ENCODE measurements at places on chromosomes 12 and 14.

DNA sequence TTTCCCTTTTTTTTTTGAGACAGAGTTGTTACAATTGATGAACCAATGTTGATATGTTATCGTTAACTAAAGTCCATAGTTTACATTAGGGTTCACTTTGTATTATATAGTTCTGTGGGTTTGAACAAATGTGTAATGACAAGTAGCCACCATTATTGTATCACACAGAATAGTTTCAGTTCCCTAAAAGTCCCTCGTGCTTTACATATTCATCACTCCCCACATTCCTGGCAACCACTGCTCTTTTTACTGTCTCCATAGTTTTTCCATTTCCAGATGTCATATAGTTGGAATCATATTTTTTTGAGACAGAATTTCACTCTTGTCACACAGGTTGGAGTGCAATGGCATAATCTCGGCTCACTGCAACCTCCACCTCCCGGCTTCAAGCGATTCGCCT is 12.5 kb downstream of the HSD17B6 start:
- no peak for DNase-seq

GRCh38 chr12:32069071-32069470 is 37.6 kb upstream of the BICD1 start:
- peak; percentile 75 for DNase-seq

DNA sequence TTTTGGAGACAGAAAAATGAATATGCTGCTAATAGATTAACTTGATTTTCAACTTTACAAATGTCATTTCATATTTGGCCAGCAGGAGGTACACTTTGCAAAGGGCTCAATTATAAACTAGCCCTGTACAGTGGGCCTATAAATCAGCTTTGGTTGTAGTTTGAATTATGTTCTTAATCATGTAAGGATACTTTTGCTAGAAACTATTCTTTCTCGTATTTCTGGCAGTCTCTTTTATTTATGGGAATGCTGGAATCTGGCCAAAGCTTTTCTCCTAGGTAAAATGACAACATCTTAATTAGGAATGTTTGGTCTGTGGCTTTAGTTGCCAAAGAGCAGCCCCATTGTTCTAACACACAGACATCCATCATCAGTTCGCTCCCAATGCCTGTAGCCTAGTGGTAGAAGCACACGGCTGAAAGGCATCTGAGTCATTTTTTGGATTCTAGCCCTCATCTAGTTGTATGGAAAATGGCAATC is 1322.3 kb upstream of the SEL1L start:
- peak; percentile 2 for DNase-seq

- no peak for DNase-seq
Observed at GRCh38 chr14:26873362-26873960, 275.6 kb upstream of the NOVA1 start.

DNA sequence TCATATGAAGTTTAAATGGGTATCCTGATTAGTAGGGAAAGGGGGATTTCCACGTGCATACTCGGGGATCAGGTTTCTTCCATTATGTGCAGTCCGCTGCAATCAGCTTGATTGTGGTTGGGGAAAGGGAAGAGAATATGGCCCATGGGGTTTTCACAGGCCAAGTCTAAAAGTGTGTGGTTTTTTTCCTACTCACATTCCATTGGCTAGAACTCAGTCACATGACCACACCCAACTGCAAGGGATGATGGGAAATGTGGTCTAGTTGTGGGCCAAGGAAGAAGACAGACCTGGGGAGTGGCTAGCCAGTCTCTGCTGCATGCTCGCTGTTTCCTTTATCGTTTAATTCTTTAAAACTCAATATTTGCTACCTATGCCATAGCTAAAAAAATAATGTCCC is 105.1 kb downstream of the PRIMA1 start:
- no peak for DNase-seq

GRCh38 chr14:53306911-53307310 is 153.8 kb upstream of the DDHD1 start:
- no peak for DNase-seq
